ENCODE measurements at places on chromosomes 2 and 18.

- DNase-seq = no peak
Observed at GRCh38 chr2:221197225-221197856, 374.8 kb downstream of the EPHA4 start.

DNA sequence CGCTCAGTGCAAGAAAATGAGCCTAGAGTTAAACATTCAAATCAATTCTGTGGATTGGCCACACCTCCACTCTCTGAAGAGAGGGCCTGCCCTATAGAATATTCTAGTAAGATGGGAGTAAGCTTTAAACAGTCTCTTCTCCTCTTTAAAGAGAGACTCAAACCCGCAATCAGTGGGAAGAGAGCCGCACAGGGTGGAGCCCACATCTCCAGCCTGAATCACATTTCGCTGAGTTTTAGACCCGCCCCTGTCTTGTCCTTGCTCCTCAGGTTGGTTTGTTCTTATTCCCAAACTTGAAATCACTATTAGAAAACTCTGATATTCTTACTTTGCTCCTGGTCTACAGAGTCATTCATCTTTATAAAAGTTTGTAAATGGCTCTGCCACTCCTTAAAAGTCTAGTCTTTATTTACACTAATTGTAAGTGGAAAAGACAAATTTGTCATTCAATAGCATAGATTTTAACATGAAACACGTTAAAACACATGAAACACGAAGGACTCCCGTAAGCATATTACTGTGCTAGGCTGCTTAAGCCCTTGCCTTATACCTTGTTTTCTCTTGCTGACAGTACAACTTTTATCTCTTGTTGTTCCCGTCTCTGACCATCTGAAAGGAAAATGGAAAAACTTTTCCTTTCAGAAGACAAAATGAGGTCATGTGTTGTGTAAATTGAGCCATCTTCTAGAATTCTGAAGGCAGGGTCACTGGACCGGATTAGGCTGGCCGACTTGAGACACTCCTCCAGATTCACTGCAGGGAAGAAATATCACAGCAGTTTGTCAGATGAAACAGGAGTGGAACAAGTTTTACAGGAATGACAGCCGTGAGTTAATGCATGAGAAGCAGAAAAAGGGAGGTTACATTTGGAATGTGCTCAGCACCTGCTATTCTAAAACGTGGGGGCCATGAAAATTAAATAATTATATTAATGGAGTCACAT is 5.6 kb downstream of the DSC1 start:
- no peak for DNase-seq

GRCh38 chr2:69774984-69775982 is 33.3 kb downstream of the ANXA4 start:
- no peak for DNase-seq

DNA sequence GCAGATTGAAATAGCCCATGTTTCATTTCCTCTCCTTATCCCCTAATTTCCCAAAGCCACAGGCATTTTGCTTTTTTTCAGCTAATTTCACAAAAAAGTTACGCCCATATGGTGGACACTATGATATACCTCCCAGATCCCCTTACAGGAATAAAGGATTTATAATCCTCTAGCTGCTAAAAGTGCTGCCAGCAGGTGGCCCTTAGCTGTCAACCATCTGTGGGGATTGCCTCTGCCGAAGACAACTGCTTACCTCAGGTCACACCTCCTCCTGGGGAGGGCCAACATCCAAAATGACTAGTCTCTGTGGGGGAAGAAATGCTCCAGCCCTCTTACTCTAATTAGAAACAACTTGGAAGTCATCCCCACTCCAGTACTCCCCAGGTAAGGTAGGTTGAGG is 61.0 kb upstream of the EPB41L3 start:
- DNase-seq = no peak

- DNase-seq = no peak
Observed at GRCh38 chr2:203799908-203800307, 67.7 kb upstream of the CTLA4 start.

All from esophagus squamous epithelium (tissue), 5 donors.